SK-N-DZ (cell line): ENCODE measurements at places on chromosomes 4 and X.

DNA sequence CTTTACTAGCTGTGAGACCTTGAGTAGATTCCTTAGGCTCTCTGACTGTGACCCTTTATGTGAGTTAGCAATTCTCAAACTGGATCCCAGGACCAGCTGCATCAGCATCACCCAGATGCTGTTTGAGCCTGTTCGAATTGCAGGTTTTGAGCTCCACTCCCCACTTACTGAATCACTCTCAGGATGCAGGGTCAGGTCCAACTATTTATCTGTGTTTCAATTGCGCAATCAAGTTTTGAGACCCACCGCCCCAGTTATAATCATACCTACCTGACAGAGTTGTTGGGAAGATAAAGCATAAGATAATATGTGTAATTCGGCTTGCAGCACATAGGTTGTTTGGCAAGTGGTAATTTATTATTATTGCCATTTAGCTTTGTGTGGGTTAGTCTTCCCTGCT lies 155.8 kb upstream of the DGKK start:
- no peak for DNase-seq

GRCh38 chrX:63656871-63657580 lies 128.0 kb downstream of the ARHGEF9 start:
- no peak for DNase-seq

- DNase-seq, result no peak
Observed at GRCh38 chr4:26302031-26302899, 18.5 kb upstream of the RBPJ start.

GRCh38 chr4:147586637-147587036 lies 30.6 kb upstream of the TMEM184C start:
- no peak for DNase-seq

GRCh38 chr4:71553605-71554004 lies 214.8 kb downstream of the SLC4A4 start:
- no peak for DNase-seq

- DNase-seq, result no peak
Observed at GRCh38 chrX:152898442-152898841, 575 bp downstream of the ZNF185 start.

GRCh38 chr4:22869235-22869634 lies 176.5 kb downstream of the GBA3 start:
- no peak for DNase-seq

DNA sequence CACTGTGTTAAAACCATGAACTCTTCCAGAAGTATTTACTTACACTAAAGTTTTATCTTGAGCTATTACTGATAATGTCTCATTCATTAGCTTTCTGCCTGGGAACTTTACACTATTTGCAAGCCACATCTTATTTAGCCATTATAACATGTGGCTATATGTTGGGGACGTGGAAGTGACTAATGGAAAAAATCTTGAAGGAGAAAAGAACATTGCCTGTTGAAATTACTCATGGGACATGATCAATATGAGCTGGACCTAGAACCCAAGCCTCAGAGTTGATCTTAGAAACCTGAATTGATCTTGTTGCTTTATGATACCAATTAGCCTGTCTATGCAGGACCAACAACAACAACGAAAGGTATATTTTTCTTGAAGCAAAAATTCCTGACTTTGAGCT lies 22.5 kb upstream of the ARHGAP6 start:
- no peak for DNase-seq

DNA sequence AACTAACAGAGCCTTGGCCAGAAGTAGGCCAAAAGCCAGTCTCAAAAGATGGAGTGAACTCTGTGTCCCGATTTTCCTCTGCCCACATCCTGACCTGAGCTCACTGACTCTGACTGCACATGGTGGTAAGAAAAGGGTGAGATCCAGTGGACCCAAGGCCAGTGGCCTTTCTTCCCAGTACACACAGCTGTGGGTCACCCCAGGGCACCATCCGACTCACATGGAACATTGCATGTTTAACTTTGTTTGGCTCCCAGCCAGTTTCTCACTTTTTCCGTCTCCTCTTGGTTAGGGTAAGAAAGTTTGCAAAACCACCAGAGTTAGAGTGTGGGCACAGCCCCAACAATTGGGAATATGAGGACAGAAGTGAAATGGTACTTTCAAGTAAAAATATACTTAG lies 69.8 kb downstream of the GAB1 start:
- no peak for DNase-seq

- DNase-seq, result no peak
Observed at GRCh38 chr4:19158107-19158809, 1093.4 kb upstream of the SLIT2 start.

DNA sequence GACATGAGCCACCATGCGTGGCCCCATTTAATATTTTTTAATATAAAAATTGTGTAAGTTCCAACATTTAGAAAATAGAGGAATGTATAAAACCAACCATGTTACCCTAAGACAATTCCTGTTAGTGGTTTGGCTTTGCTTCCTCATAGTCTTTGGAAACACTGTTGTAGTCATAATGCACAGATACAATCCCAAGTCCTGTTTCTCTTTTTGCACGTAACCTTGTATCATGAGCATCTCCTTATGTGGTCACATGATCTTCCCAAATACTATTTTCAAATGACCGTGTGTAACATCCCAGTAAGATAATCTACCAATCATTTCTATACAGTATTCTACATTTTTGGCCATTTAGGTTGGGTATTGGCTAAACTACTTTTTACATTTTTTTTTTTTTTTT lies 13.9 kb upstream of the RHOH start:
- no peak for DNase-seq

- DNase-seq, result no peak
Observed at GRCh38 chr4:118335774-118336173, 17.0 kb downstream of the PRSS12 start.

DNA sequence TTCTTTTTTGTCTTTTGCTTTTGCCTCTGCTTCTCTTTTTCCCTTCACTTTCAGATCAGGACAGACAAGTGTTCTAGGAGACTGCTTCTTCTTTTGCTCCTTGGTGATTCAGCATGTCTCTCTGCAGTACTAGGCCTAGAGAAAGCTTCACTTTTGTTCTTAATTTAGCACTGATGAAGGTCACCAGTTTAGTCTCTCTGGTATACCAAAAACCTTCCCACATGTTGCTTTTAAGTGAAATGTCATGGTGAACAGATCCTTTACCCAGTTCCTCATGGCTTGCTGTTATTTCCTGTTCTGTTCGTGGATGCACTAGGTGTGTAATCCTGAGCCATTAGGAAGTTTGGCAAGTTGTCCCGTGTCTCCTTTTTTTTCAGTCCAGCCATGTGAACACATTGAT lies 53.3 kb downstream of the NBDY start:
- no peak for DNase-seq

DNA sequence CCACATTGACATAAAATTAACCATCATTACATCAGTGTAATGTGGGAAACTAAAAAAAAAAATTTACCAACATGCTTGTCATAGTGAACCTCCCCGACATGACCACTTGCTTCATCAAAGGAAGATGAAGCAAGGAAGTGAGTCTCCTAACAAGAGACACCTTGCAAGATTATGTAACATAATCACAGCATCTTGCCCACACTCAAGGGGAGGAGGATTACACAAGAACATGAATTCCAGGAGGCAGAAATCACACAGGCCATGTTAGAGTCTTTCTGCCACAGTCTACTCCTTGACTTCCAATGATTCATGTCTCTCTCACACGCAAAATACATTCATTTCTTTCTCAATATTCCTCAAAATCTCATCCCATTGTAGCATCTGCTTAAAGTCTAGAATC lies 93.3 kb downstream of the AKAP4 start:
- no peak for DNase-seq

- DNase-seq, result no peak
Observed at GRCh38 chrX:142686653-142687283, 339.0 kb upstream of the SPANXN4 start.

- no peak for DNase-seq
Observed at GRCh38 chr4:168541266-168541953, 44.6 kb downstream of the PALLD start.

DNA sequence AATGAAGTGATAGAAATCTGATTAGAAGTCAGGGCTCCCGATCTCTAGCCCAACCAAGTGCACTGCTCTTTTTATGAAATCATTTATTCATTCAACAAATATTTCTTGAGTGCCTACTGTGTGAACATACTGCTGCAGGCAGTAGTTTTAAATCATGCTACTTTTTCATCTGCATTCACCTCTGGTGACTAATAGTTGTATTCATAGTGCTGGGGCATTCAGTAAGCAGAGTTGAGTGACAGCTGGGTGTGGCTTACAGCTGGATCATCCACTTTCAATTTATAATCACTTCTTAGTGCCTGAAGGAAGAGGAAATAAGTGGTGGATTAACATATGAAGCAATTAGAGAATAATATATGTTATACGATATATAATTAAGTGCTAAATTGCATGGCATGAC lies 94.1 kb upstream of the HPRT1 start:
- no peak for DNase-seq

DNA sequence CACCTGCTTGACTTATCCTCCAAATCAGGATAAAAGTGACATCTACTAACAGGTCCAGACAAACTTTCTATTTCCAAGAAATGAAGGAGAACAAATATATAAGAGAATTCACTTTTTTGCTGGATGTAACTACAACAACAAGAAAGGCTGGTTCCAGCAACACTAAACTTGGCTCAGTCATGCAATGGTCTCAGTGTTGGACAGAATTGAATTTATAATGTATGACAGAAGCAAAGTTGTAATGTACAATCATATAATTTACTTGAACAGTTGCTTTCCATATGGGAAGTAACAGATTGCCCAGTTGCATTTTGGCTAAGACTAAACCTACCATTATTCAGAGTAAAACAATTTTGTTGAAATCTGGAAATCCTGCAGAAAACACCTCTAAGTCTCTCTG lies 183.3 kb upstream of the INTU start:
- DNase-seq, result no peak

- no peak for DNase-seq
Observed at GRCh38 chr4:154998284-154998683, 210.2 kb upstream of the NPY2R start.

- DNase-seq, result no peak
Observed at GRCh38 chr4:131499141-131499873, 1649.8 kb upstream of the PCDH10 start.

DNA sequence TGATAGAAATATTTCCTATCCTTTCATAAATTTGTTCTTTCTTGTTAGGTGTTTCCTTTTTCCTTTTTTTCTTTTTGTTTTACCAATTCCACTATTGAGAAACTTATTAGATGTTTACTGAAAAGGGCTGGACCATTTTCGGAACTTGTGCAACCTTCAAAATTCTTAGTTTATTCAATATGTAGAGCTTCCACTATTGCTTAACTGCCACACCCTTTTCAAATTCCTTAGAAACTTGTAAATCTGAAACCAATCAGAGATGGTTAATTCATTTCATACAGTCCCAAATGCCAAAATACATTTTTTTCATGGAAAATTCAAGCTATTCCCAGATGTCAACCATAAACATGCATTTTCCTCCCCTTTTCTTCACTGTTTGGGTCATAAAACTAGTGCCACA lies 66.1 kb upstream of the SLC39A8 start:
- no peak for DNase-seq

DNA sequence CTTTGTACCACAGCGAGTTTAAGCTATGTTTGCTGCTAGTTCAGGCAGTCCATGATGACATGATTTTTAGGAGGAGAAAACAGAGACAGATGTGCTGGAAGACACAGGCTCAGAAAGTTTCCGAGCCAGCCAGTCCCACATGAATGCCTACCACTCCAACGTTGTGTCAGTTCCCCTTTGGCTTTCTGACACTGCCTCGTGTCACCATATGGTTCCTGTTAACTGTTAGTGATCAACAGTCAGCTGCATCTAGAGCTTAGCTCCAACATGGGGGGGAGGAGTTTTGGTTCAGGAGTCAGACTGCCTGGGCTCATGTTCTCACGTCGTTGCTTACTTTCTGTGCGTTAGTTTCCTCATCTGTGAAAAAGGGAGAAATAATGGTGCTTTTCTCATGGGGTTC lies 343.7 kb downstream of the MID1IP1 start:
- no peak for DNase-seq

GRCh38 chrX:37912304-37912703 lies 64.9 kb upstream of the DYNLT3 start:
- DNase-seq, result no peak

DNA sequence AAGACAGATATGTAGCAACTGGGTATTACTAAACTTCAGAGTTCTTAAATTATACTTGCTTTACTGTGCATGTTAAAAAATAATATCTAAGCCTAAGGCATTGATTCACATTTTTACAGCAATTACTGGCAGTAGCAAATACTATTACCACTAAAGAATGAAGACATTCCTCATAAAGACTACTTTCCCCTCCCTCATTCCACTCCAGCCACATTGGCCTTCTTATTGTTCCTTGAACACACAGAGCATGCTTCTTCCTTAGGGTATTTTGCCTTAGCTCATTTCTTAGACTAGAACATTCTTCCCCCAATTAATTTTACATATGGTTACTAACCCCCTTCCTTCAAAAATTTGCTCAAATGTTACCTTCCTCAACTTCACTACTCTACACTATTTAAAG lies 717.0 kb downstream of the CCSER1 start:
- DNase-seq, result no peak

DNA sequence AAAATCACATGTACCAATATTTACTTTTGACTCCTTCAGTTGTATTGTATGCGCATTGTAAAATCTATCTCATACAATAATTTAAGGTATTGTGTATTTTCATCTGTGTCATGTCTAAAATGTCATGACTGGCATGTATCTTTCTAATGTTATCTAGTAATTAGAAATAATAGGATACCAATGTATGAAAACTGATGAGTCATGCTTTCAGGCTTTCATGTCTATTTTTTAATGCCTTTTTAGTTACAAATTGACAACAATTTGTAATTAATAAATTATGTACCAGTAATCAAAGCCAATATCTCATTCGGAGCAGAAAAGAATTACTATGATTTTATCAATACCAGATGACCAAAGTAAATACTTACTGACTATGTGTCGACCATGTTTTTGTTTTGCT lies 107.7 kb downstream of the GALNTL6 start:
- no peak for DNase-seq

GRCh38 chr4:88745581-88746163 lies 48.0 kb upstream of the NAP1L5 start:
- DNase-seq, result no peak

- no peak for DNase-seq
Observed at GRCh38 chr4:83568062-83568461, 32.2 kb downstream of the GPAT3 start.

DNA sequence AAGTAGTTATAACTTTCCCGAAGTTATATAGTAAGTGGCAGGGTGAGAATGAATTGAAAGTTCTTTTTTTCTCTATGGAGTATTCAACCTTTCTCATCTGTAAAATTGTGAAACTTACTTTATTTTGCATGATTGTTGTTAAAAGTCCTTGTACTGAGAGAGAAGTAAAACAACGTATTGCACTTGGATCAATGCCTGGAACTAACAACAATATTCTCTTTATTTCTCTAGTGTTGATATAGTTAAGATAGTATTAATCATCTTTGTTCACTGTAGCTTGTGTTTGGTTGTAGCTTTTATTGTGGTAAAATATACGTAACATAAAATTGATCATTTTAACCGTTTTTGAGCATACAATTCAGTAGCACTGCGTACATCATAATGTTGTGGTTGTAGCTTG lies 48.7 kb downstream of the STIM2 start:
- DNase-seq, result no peak

DNA sequence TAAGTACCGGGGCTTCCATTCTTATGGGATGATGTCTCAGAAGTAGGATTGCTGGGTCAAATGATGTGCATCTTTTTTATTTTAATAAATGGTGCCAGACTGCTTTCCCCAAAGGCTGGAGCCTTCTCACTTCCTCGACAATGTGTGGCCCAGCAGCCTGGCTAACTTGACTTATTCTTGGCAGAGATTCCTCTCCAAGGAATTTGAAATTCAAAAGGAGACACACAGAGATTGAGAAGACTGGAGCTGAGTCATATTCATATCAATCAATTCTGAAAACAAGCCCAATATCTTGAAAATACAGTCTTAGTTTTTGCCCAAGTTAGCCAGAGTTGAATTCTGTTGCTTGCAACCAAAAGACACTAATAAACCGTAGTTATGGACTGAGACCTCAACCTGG lies 10.8 kb upstream of the PJA1 start:
- no peak for DNase-seq
